Stimulated activated CD4-positive, alpha-beta T cell treated with anti-CD3 and anti-CD28 coated beads, Interleukin-4, amount 100 ng/mL, for 4 hours (primary cell): ENCODE measurements at places on chromosomes 1 and 21.

DNA sequence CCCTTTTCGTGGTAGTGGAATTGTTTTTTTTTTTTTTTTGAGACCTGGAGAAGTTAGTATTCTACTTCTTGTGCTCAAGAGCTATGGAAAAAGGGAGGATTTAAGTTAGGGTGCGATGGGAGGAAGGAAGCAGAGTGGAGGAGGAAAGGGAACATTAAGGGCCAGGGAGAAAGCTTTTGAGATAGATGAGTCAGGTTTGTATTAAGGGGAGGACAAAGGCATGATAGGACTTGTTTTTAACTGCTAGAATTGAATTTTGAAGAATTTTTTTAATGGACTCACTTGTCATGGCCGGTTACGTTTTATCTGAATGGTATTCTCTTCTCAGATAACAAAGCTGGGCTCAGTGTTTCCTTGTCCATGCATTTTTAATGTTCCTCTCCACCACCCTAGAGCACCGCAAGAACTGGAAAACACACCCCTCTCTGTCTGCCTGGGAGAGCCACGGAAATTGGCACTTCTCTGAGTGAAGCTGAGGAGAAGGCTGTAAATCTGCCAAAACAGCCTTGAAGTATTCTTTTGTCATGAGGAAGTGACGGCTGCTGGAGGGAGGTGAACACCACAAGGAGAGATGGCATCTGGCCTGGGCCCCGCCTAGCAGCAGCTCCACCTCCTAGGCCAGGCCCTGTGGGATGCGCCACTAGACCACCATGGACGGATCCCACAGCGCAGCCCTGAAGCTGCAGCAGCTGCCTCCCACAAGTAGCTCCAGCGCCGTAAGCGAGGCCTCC, 3.5 kb downstream of the NIPAL3 start:
- no peak for DNase-seq

GRCh38 chr1:109625176-109625575, 5.5 kb downstream of the AMPD2 start:
- DNase-seq, result no peak

- DNase-seq, result peak; percentile 12
Measured at GRCh38 chr1:236281198-236281653, 532 bp downstream of the ERO1B start.

GRCh38 chr1:29332204-29332603, 95.9 kb downstream of the PTPRU start:
- DNase-seq, result no peak

DNA sequence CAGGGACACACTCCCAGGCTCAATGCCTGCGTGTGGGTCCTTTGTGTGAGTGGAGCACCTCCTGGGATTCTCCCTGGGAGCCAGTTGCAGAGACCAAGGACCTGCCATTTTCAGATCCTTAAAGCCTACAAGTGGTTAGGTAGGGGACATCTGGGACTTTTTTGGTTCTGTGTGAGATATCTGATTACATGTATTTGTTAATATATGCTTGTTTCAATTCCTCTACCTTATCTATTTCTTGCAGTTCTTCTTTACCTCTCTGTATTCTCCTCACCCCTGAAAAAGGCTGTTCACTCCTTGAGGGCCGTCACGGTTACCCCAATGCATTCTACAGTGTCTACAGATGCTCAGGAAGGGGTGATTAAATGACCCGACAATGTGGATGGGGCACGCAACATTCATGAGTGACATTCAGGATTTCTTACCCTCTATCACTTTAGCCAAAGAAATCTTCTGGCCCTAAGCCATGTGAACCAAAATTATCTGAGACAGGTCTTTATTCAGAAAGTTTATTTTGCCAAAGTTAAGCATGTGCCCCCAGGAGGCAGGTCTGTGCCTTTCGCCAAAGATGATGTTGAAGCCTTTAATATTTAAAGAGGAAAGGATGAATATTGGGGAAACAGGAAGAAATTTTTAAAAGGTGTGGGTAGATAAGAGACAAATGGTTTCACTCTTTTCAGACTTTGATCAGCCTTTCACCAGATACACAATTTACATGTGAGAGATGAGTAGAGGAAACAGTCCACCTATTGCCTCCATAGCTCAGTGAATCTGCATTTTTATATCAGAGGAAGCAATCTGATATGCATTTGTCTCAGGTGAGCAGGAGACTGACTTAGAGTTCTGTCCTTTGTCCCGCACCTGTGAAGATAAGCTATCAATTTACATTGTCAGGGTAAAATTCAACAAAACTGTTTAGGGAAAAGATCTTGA, 44.6 kb upstream of the MPZL1 start:
- no peak for DNase-seq

DNA sequence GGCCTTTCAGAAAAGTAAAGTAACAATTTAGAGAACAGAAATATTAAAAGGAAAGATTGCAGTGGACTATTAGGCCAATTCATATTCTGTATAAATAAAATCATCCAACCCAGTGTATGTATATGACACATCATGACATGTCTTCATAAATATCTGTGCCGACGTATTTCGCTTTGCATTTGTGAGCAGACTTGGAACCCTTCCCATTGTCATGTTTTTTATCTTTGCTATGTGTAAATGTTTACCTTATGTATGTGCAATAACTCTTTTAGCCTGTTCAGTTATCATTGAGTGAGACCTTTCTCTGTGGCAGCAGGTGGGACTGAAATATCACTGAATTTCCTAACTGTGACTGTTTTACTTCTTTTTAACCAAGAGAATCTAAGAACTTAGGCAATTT, 58.0 kb upstream of the FAM3B start:
- no peak for DNase-seq

DNA sequence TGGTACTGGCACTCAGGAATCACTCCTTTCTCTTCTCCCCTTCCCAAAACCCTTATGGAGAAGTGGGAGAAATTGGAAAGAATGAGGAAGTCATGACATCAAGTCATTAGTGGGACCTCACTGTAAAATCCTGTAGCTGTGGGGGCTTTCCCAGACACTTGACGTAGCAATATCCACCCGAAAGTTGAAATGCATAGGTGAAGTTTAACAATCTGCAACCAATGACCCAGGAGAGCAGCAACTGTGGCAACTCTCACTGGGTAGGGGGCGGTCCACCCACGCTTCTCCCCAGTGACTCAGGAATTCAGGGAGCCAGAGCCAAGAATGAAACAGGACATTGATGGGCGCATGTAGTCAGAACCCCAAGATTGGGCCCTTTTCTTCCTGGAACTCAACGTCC, 27.0 kb downstream of the ABCA4 start:
- no peak for DNase-seq

DNA sequence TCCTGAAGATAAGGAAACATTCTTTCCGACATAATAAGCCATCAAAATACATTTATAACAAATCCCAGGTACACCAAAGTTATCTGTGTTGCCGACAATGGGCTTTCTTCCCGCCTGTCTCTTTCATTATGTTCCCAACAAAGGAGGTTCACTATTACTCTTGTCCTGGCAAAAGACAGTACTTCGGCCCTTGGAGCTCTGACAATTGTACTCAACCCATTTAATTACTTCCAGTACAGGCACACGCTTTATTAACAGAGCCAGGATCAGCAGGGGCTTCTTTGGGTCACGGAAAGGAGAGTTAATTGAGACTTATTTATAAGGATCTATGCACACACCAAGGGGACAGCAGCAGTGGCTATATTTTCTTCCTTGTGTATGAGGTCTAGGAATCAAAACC, 46.6 kb upstream of the DUSP10 start:
- DNase-seq, result no peak

DNA sequence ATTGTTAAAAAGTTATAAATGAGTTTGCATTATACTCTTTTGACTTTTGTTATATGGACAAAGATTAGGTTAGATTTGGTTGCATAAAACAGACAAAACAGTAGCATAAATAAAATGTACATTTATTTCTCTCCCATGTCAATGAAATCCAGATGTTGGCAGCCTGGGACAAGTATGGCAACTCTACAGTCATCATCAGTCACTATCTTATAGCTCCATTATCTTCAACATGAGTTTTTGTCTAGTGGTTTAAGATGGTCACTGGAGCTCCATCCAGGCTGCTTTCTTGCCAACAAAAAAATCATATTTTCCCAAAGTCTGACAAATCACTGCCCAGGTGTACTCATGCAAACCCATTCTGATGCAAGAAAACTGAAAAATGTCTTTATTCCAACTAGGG, 83.8 kb downstream of the CD58 start:
- no peak for DNase-seq

- DNase-seq, result no peak
Measured at GRCh38 chr21:45088729-45089128, 14.3 kb downstream of the ADARB1 start.

DNA sequence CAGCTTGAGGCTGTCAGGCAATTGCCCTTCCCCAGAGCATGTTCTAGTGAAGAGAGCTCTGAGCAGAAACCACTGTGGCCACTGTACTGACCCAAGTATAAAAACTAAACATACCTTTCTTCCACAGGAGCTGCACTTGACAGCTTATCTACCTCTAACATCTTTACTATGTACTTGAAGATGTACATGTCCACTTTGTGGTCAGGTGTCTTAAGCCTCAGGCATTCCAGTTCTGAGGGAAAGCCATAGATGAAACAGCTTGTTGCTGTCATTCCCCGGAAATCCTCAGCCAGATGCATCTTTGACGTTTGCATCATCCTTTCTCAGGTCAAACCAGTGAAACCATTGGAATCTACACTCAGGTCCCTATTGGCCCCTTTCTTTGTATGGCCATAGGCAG, 70.4 kb downstream of the CHRM3 start:
- no peak for DNase-seq

DNA sequence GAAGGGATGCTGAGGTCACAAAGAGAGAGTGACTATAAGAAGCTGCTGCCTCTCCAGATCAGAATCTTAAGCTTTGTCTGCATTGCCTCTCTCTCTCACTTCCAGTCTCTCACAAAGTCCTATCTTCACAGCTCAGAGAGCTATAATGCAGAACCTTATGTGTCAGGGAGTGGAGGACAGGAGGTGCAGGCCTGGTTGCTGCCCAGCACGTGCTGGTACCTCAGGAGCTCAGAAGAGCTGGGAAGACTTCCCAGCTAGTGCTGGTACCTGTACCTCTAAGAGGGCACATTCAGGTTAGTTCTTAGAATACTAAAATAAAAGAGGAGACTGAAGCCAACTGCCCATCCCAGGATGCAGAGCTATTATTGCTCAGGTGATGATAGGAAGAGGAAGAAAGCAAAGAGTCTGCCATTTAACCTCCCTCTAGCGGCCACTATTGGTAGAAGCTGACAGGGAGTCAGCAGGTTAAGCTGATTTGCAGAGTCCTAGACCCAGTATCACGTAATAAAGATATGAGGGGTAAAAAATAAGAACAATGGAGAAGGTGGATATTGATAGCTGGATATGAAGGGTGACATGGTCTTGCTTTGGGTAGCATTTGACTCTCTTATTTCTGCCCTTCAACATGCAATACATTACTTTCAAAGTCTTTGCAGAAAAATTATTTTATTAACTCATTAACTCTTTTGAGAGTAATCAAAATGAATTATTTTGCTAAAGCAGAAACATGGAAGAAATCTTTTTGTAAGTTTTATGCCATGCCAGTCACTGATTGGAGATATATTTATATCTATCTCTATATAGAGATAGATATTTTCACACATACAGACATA, 138.1 kb upstream of the HMCN1 start:
- DNase-seq, result peak; percentile 28

DNA sequence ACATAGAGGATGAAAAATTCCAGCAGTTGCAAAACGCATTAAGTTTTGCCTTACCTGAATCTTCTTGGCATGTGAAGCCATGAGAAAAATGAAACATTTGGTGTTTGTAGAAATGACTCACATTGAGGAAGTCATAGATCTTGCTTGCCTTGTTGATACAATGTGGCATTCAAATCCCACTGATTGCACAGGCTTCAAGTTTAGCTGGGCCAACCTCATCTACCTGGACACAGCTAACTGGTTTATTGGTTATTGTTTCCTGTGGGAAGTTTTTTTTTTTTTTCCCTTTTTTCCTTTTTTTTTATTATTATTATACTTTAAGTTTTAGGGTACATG, 168.9 kb upstream of the C21orf91 start:
- DNase-seq, result no peak

DNA sequence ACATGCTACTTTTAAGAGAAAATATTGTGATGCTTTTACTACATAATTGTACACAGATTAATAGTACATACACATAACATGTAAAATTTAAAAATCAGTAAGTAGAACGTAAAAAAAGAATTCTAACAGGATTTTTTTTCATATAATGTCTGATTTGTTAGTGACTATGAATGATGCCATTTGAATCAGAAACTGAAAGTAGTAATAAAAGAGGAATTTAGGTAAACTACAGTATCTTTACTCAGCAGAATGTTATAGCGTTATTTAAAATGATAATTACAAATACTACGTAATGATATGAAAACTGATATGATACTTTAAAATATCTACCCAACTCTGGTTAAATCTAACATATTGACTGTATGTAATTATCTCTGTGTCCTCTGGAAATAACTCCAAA, 116.1 kb downstream of the DENND1B start:
- DNase-seq, result no peak

DNA sequence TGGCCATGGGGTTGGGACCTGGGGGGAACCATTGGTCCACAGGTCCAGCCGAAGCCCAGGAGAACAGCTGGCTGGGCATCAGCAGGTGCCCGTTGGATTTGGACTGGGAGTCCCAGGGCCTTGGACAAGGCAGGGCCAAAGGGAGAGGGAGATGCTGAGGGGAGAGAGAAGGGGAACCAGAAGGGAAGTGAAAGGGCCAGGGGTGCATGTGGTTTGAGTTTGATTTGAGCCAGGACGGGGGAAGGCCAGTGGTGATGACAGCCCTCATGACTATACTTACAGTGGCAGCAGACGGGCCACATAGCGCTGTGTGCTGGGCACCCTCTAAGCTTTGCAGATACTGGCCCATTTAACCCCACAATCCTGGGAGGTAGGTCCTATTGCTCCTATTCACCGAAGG, 18.8 kb downstream of the AGRN start:
- DNase-seq, result no peak
